Right lobe of liver (tissue), 6 donors: ENCODE measurements at places on chromosomes 6 and 20. TPM values are rescaled to one million over a fixed set of nuclear protein-coding genes. Genes with fewer than 3 reads are reported as not detected.

The RGS19 gene
- total RNA-seq, result 4.2 TPM

- no peak overlapping the region for H3K4me3 ChIP-seq
- H3K4me1 ChIP-seq, result peaks cover 9% of the 10 kb centered on the region
- no peaks in the 10 kb centered on the region for H3K27me3 ChIP-seq
- H3K36me3 ChIP-seq, result no peaks in the 10 kb centered on the region
- no peak for DNase-seq
- H3K27ac ChIP-seq, result no peak overlapping the region
Observed at GRCh38 chr20:56780266-56780665, 151.2 kb downstream of the TFAP2C start.

The BMP6 gene
- 4.4 TPM for total RNA-seq

GRCh38 chr6:168060521-168060931, 18.5 kb downstream of the FRMD1 start:
- H3K27me3 ChIP-seq, result no peaks in the 10 kb centered on the region
- DNase-seq, result peak; percentile 70
- H3K4me3 ChIP-seq, result no peak overlapping the region
- H3K4me1 ChIP-seq, result no peaks in the 10 kb centered on the region
- H3K36me3 ChIP-seq, result no peaks in the 10 kb centered on the region

DNA sequence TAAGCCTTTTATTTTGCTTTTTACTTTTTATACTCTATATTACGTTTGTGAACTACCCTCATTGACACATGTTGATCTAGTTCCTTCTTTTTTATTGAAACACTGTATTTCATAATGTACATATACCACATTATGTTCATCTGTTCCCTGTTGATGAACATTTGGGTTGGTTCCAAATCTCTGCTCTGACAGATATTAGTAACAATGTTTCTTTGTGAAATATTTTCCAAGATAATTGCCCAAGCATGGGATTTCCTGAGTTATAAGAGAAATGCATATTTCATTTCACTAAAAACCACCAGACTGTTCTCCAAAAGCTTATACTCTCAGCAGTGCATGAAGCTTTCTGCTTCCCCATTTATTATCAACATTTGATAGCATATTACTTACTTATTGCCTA, 44.2 kb upstream of the TNFRSF21 start:
- H3K27me3 ChIP-seq, result no peaks in the 10 kb centered on the region
- no peaks in the 10 kb centered on the region for H3K4me1 ChIP-seq
- no peak for DNase-seq
- H3K4me3 ChIP-seq, result no peak overlapping the region

DNA sequence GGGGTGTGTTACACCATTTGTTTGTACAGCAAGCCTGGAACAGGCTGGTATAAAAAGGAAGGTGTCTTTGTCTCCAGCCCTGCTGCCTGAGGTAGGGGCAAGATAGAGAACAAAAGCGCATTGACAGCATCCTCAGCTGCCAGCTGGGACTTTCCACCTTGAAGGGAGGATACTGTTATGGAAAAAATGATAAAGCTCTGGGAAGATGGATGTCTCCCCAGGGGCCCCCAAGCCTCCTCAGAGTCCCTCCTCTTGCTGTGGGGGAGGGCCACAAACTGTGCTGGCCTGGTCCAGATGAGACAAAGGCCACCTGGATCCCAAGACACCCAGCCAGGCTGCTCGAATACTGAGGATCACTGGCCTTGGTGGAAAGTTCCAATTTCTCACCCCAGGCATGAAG, 13.0 kb downstream of the REM1 start:
- no peaks in the 10 kb centered on the region for H3K36me3 ChIP-seq
- no peak for DNase-seq
- H3K27ac ChIP-seq, result no peak overlapping the region
- H3K4me3 ChIP-seq, result no peak overlapping the region

The PXMP4 gene
- 17.8 TPM for total RNA-seq

The TBX18 gene
- total RNA-seq, result 0.49 TPM

- no peak overlapping the region for H3K4me3 ChIP-seq
- no peak for DNase-seq
- no peaks in the 10 kb centered on the region for H3K27me3 ChIP-seq
- H3K27ac ChIP-seq, result no peak overlapping the region
- no peaks in the 10 kb centered on the region for H3K36me3 ChIP-seq
Observed at GRCh38 chr6:169510871-169511270, 191.0 kb downstream of the WDR27 start.

- H3K36me3 ChIP-seq, result no peaks in the 10 kb centered on the region
- H3K27me3 ChIP-seq, result no peaks in the 10 kb centered on the region
- no peak overlapping the region for H3K27ac ChIP-seq
- no peaks in the 10 kb centered on the region for H3K4me1 ChIP-seq
- DNase-seq, result no peak
Observed at GRCh38 chr20:40960521-40960956, 68.1 kb upstream of the TOP1 start.

The MEI4 gene
- 0.25 TPM for total RNA-seq
